HFF-Myc (cell line): ENCODE measurements at places on chromosomes 3 and 15.

DNA sequence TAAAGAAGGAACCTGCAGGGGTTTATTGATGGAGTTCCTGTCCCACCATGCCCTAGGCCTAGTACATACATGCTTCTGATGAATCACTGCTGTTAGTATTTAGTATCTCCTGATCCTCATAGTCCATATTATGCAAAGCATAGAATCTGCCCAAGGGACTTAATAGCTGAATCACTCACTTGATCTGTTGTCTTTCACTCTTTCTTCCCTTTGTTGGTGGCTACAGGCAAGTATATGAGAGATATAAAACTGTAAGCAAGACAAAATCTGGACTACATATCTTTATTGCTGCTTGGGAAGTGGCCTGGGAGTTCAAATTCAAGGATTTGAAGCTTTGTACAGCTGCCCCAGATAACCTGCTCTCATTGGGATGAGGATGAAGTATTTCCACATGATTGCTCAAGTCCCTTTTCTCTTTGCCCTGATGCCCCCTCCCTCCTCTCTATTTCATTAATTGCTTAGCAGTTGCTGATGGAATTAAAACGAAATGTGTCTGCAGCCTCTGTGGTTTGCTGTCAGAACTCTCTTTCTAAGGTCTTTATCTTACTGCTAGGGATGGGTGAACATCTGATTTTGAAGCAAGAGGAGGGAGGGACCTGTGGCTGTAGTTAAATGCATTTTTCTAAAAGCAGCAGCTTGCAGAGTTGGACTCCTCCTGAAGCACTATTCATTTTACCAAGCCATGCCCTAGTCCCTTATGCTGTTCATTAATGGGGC, 114.1 kb downstream of the ZNF609 start:
- no peak for DNase-seq

- no peak for DNase-seq
Measured at GRCh38 chr3:150409512-150410310, 1.6 kb downstream of the TSC22D2 start.

- no peak for DNase-seq
Measured at GRCh38 chr3:127131424-127132170, 61.3 kb upstream of the PRR23E start.

DNA sequence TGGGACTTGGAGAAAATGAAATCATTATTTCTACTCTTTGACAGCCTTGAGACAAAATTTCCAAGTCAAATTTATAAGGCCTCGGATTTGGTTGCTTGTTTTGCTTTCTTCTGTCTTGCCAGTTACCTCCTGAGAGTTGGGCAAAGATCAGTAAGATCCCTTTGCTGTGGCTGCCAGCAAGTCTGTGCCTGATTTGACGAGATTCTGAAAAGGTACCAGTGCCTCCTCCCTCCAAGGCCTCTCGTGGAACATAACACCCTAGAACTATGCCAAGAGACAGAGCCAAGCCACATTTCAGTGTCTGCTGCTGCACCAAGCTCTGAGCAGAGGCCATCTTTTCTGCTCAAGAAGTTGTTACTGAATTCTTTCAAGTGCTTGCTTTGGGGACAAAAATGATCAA, 61.0 kb downstream of the GTPBP8 start:
- no peak for DNase-seq

DNA sequence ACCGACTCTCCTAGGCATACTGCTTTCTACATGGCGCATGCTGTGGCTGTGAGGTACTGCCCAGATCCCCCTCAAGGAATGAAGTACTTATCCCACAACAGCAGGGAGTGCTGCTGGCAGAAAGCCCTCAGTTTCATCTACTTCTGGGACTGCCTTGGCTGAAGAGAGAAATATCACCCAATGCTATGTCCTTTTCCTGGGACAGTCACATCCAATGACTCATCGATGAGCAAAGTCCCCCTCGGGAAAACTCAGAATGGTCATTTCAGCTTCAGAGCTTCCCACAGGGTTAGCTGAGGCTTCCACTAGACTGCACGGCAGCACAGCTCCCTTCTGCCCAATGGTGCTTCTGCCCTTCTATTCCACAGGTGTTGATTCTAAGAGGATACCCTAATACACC, 3.6 kb upstream of the NMD3 start:
- DNase-seq, result no peak

- no peak for DNase-seq
Measured at GRCh38 chr3:160130950-160131349, 94.3 kb upstream of the C3orf80 start.

- no peak for DNase-seq
Measured at GRCh38 chr3:194306109-194306686, 44.9 kb downstream of the CPN2 start.

GRCh38 chr15:61828008-61828407, 232.2 kb downstream of the VPS13C start:
- DNase-seq, result no peak

DNA sequence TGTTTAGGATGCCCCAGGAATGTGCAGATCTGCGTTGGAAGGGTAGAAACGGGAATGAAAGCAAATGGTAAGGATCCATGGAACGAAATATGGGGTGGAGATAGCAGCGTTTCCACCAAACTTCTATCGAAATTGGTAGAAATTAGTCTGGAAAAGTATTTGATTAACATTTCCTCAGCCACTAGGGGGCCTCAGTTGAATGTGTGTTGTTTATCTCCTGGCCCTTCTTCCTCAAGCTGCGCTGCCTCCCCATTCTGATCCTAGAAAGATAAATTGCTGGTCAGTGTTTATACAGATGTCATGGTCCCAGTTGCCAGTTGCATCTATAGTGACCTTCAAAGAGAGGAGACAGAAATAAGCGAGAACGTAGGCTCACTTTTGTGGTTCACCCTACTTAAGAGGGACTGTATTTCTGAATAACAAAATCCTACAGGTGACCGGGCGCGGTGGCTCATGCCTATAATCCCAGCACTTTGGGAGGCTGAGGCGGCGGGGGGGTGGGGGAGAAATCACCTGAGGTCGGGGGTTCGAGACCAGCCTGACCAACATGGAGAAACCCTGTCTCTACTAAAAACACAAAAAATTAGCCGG, 457.1 kb downstream of the SQOR start:
- DNase-seq, result peak; percentile 15

DNA sequence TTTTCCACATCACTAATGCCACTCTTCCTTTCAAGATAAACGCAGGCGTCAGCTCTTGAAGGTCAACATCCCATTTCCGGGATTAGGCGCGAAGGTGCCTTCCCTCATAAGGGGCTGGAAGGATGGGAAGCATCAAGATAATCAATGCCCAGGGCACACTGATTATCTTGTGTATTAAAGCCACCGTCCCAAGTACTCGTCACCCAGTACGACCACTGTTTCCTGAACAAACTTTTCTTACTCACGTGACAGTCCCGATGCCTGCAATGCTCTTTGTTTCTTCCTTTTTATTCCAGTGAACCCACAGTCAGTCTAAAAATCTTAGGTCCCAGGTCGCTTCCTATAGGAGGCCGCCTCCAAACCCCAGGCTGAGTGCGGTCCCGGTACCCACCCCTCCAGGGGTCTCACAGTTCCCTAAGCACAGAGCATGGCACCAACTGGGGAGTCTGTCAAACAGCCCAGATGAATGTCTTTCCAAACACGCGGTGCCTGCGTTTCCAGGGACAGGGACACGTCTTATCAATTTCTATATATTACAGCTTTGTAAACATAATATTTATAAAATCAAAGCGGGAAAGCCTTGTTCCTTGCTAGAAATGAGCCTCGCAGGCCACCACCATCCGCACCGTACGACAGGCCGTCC, 589 bp downstream of the ANAPC13 start:
- DNase-seq, result no peak

- DNase-seq, result peak; percentile 58
Measured at GRCh38 chr15:62647202-62647842, 395.2 kb upstream of the TPM1 start.

DNA sequence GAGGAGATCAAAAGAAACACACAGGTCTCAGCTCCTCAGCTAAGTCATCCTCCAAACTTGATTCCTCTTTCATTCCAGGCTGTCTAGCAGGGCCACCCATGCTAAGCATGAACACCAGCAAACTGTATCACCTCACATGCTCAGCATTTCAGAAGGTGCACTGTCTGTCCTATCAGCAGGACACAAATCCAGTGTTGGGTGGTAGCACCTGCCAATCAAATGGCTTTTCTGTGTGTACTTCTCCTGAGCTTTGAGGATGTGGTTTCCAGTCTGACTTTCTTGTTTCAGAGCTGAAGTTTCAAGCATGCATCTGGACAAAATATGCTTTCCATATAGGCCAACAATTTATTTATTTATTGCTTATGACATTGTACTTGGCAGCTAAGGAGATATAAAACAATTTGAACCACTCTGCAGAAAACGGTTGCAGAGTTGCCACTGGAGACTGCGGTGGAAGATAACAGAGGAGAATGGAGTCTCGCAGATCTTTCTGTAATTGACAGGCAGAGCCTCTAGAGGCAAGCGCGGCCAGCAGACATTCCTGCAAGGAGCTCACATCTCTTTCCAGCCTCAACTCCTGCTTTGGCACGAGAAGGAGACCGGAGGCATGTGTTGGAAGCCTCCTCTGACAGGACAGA, 167.1 kb upstream of the WNT5A start:
- no peak for DNase-seq

GRCh38 chr3:177890359-177890683, 645.9 kb upstream of the KCNMB2 start:
- no peak for DNase-seq

DNA sequence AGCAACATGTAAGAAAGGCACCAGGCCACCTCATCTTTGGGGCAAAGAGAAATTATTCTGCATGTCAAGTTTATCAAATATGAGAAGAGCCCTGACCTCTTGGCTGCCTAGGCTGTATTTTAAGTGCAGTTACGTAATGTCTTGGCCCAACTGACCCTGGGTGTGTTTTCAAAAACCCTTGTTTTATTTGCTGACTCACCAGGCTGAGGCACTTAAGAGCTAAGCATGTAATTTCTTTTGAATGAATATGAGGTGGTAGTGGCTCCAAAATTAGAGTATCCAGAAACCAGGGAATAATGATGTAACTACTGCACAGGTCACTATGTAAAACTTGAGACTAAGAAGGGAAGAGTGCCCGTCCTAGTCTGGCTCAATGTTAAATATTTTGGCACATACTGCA, 24.3 kb downstream of the PGPEP1L start:
- peak; percentile 56 for DNase-seq
